ENCODE measurements at places on chromosomes 7 and 10.

DNA sequence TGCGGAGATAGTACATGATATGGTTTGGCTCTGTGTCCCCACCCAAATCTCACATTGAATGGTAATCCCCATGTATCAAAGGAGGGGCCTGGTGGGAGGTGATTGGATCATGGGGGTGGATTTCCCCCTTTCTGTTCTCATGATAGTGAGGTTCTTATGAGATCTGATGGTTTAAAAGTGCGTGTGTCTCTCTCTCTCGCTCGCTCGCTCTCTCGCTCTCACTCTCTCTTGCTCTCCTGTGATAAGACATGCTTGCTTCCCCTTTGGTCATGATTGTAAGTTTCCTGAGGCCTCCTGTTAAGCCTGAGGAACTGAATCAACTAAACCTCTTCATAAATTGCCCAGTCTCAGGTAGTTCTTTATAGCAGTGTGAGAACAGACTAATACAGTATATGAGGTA, 171.9 kb downstream of the NSUN6 start:
- DNase-seq: no peak

GRCh38 chr10:12995425-12995861, 6.1 kb downstream of the CCDC3 start:
- no peak for DNase-seq

- DNase-seq: no peak
Observed at GRCh38 chr7:6675807-6676405, 30.8 kb downstream of the ZNF12 start.

- DNase-seq: no peak
Observed at GRCh38 chr10:44064987-44065787, 319.7 kb downstream of the CXCL12 start.

DNA sequence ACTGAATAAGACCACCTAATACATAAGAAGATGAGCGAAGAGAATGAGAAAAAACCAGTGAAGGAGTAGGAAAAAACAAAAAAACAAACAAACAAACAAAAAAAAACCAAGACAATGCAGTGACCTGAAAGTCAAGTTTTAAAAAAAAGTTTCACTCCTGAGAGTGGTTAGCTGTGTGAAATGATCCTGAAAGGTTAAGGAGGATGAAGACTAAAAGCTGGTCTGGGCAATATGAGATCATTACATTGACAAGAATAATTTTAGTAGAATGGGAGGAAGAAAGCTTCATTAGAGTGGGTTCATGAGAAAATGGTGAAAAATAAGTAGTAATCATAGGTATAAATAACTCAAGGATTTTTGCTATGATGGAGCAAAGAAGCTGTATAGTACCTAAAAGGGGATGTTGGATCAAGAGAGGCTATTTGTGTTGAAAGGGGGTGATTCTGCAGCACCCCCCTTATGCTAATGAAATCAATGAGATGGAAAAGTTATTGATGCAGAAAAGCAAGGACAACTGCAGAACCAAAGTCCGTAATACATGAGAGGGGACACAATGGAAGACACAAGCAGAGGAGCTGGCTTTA, 80.2 kb downstream of the KMT2C start:
- DNase-seq: no peak

GRCh38 chr10:83995738-83996331, 143.5 kb upstream of the GHITM start:
- no peak for DNase-seq

- DNase-seq: no peak
Observed at GRCh38 chr10:130463876-130464364, 327.7 kb downstream of the GLRX3 start.

DNA sequence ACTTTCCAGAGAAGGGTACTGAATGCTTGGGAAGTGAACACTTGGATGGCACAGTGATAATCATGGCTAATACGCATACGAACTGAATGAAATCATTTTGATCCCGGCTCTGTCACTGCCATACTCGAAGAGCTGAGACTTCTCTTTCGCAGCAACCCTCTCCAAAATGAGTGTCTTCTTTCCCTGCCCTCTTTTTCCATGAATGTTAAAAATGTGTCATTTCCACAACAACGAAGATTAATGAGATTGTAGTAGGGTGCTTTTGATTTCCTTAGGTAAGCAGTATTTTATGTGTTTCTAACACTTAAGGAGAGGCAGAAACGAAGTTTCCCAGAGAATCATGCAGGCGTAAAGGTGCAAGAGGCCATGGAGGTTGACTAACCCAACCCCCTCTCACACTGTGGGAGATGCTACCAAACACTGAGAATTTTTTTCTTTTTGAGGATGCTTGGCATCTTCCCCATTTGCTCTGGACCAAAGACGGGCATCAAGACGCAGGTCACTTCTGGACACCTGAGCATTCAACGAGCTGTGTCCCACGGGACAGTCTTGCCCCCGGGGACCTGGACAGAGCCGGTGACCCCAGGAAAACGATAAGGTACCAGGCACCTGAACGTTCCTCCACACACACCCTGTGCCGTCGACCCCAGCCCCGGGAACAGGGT, 823 bp downstream of the COPG2 start:
- no peak for DNase-seq

DNA sequence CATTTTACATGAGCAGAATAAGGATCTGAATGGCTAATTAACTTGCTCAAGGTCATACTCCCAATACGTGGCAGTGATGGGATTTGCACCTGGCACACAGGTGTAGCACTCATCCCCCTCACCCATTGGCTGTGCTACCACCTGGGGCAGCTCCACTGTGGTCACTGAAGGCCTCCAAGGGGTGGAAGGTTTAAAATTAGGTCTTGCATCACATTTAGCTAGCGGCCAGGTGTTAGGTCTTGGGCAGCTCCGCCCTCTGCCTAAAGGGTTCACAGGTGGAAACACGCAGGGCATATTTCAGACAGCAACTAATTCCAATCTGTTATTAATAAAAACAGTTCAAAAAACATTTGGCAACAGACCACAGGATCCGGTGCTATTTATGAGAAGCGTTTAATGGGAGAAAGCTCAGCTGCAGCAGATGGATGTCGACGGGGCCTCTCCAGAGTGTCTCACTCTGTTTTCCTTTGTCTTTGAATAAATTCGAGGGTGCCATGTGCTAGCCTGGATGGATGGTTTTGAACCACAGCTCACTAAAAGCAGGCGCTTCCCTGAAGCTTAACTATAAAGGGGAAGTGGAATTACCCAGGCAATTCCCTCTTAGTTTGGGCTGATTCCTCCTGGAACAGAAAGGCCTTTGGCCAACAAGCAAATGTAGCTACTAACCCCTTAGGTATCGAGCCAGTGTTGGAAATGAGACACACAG, 1017.6 kb downstream of the TYW1 start:
- DNase-seq: no peak

DNA sequence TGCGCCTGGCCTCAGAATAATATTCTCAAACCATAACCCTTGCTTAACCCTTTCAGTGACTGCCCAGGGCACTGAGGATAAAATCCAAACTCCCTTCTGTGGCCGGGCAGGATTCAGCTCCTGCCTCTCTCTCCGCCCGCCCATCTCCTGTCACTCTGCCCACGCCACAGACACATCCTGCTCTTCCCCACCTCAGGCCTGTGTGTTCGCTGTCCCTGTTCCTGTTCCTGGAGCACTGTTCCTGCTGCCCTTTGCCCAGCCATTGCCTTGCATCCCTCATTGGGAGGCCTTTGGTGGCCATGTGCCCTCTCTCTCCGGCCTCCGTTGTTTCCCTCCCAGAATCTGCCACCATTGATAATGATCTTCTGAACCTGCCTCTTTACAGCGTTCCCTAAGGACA, 108.8 kb downstream of the SH3PXD2A start:
- no peak for DNase-seq

DNA sequence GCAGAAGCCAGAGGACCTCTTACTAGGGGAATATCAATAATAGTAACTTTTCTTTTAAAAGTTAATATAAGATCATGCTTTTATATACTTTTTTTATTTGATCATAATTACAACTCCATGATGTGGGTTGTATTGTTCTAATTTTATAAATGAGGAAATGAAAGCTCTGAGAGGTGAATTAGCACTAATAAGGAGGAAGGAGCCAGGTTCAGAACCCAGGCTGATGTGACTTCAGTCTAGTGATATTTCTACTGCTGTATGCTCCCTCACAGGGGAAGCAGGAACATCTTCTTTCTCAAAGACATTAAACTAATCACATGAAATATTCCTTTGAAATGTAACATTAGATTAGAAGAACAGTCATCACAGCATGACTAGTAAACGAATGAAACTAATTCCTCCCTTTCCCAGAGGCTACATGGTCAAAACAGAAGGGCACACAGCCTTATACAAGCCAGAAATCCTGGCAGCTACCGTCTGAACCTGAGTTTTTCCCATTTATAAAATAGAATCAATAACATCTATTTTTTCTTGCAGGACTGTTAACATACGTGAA, 81.4 kb upstream of the GJD4 start:
- DNase-seq: no peak

Measured in ovary (tissue), 10 donors.